ENCODE measurements at places on chromosomes 1 and 21. TPM values are rescaled to one million over a fixed set of nuclear protein-coding genes. Genes with fewer than 3 reads are reported as not detected.

The PADI3 gene
- 1.2 TPM for total RNA-seq

The NUDT4B gene
- total RNA-seq: 0.37 TPM

The C1orf105 gene
- not detected for total RNA-seq

The FAM151A gene
- total RNA-seq: not detected

The NHLH1 gene
- 0.45 TPM for total RNA-seq

The KCNT2 gene
- not detected for total RNA-seq

The C8A gene
- not detected for total RNA-seq

The UBE2U gene
- not detected for total RNA-seq

The GPR61 gene
- not detected for total RNA-seq

The CIART gene
- 0.22 TPM for total RNA-seq

The SLC2A5 gene
- total RNA-seq: 0.06 TPM

The BRINP2 gene
- 0.43 TPM for total RNA-seq

The CD84 gene
- not detected for total RNA-seq

The TRIM62 gene
- total RNA-seq: 1.8 TPM

The ETV3L gene
- not detected for total RNA-seq

The NID1 gene
- total RNA-seq: 4.1 TPM

The SELENOF gene
- total RNA-seq: 175 TPM

The AGMAT gene
- 7.9 TPM for total RNA-seq

The VTCN1 gene
- total RNA-seq: not detected

The SLC44A5 gene
- total RNA-seq: not detected

The OR2G6 gene
- total RNA-seq: not detected

The PERM1 gene
- total RNA-seq: 0.29 TPM

The CEP104 gene
- total RNA-seq: 21.0 TPM

Measured in A549 treated with RU486 at 1 μM for 4 hours (cell line).